OCI-M1 (cell line): ENCODE measurements at places on chromosomes 13 and 19.

DNA sequence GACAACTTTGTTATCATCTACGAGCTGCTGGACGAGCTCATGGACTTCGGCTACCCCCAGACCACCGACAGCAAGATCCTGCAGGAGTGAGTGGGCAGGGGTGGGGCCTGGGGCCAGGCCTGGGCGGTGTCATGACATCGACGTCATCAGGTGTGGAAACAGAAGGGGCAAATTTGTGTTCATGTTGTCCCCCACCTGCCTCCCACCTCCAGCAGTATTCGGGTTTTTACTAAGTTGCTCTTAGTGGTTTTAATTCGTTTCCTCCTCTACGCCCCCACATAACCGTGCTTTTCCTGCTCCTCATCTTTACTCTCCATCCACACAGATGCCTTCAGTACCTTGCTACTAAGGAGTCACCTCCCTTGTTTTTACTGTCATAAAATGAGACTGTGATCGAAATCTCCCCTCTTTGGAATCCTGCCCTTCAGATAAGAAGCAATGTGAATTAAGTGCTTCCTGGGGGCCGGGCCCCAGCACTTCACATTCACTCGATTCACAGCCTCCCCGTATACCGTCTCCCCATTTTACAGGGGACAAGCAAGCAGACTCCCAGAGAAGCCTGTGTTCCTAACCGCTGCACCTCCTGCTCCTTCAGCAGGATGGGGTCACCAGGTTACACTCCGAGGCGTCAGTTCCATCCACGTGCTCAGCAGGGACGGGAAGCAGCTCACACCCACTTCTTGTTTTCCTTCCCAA is 10.5 kb downstream of the AP1M1 start:
- DNase-seq, result no peak

- peak; percentile 11 for DNase-seq
Measured at GRCh38 chr13:106594980-106595379, 27.0 kb upstream of the ARGLU1 start.

- DNase-seq, result no peak
Measured at GRCh38 chr19:2413629-2414028, 13.8 kb downstream of the TIMM13 start.

DNA sequence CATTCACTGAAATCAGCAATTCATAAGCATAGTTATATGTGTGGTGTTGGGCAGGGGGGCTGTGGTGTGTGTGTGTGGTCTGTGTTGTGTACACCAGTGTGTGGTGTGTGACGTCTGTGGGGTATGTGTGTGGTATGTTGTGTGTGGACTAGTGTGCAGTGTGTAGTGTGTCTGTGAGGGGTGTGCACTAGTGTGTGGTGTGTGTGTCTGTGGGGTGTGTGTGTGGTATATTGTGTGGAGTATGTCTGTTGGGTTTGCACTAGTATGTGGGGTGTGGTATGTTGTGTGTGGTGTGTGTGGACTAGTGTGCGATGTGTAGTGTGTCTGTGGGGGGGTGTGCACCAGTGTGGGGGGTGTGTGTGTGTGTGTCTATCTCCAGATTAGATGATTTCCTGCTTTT is 7.2 kb upstream of the CDC16 start:
- DNase-seq, result no peak

DNA sequence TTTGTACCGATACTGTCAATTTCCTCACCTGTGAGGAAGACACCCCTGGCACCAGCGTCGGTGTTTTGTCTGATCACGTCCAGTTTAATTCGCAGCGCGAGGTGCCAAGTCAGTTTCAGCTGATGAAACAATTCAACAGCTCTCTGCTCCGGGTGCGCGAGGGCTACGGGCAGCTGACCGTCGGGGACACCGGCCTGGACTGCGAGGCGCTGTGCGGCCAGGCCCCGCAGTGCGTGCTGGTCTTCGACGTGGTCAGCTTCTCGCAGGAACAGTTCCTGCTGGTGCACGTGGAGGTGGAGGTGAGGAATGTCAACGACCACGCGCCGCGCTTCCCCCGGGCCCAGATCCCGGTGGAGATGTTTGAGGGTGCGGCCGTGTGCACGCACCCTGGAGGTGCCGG is 171.5 kb downstream of the OLFM4 start:
- no peak for DNase-seq

- DNase-seq, result no peak
Measured at GRCh38 chr19:48310227-48310626, 15.1 kb upstream of the EMP3 start.

- DNase-seq, result peak; percentile 88
Measured at GRCh38 chr19:46016426-46017094, 6.3 kb downstream of the PGLYRP1 start.

- no peak for DNase-seq
Measured at GRCh38 chr13:28583651-28584091, 75.3 kb upstream of the POMP start.

GRCh38 chr13:66219506-66219905 is 1010.6 kb downstream of the PCDH9 start:
- DNase-seq, result no peak

DNA sequence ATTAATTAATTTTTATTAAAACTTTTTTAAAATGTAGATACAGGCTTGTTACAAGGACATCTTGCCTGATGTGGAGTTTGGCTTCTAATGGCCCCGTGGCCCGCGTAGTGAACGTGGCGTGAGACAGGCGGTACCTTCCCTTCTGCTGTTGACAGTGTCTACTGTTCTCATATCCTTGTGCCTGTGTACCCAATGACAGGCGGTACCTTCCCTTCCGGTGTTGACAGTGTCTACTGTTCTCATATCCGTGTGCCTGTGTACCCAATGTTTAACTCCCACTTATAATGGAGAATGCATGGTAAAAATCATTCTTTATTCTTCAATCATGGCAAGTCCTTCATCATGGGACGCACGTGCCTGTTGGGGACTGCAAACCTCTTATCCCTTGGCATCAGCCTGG is 79.1 kb upstream of the ZNF835 start:
- no peak for DNase-seq

DNA sequence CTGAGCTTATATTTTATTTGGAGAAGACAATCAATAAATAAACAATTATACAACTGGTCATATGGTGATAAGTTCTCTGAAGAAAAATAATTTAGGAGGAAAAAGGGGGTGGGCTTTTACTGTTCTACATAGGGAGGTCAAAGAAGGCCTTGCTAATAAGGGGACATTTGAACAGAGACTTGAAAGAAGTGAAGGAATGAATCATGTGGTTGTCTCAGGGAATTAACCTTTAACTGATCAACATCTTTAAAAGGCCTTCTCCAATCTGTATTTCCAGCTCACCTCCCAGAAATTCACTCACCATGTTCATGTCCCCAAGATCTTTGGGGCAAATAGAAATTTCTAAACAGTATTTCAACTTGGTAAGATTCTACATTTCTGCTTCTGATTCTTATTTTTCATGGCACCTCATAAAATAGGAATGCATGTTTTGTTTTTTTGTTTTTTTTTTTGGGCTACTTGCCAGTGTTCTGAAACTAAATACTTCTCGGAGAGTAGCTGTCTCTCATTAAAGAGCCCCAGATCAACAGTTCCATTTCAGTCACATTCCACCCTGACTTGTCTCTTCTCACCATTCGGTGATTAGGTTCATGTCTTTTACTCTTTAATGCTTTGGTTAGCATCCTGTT is 19.2 kb upstream of the LPAR6 start:
- DNase-seq, result no peak

- no peak for DNase-seq
Measured at GRCh38 chr13:113083402-113084061, 22.1 kb upstream of the F7 start.

- DNase-seq, result no peak
Measured at GRCh38 chr13:106755542-106755941, 187.6 kb upstream of the ARGLU1 start.

GRCh38 chr19:58563823-58564222 is 5.4 kb upstream of the UBE2M start:
- no peak for DNase-seq

DNA sequence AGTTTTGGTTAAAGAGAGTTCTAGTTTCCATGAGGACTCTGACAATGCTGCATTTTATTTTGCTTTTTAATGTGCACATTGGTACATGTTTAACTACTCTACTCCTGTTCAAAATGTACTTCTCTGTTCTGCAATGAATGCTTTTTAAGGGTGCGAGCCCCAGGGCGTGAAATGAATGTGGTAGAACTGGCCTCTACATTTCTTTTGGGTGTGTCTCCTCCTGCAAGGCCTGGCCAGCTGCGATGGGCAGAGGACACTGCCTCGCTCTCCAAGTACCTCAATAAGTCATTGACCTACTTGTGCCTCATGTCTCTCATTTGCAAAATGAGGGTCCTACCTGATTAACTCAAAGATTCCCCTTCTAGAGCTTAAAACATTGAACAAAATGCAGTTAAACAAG is 6.7 kb downstream of the RGS9BP start:
- DNase-seq, result no peak

- DNase-seq, result peak; percentile 66
Measured at GRCh38 chr19:7916103-7916954, 1.7 kb downstream of the TGFBR3L start.

DNA sequence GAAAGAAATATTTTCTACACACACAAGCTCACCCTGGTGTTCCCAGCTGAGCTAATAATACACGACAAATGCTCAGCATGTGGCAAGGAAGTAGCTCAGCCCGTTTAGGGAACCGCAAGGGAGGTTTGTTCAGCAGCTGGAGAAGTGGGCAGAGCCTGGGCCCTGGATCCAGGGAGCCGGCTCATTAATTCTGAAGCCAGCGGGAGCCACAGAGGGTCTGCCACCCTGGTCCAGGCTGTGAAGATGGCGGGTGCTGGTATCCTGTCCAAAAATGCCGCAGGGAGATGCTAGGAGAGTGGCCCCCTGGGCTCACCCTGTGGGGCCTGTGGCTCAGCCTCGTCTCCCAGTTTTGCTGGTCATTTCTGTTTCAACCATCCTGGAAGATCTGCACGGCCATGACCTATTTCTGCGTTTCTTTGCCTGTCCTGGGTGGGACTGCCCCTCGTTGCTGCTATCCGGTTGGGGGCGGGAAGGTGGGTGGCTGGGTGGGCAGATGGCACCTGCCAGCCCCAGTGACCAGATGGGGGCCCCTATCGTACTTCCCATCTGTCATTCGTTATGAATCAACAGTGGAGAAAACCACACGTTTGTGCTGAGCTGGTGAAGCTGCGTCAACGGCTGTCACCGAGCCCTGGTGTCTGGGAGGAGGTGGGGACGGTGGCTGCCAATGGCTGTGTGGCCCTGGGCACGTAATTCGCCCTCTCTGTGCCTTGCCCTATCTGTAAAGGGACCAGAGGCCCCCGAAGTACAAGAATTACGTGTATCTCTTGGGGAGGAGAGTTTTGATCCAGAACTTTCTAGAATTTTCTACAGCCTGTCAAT is 2.7 kb upstream of the GNA15 start:
- DNase-seq, result peak; percentile 88

GRCh38 chr13:103273825-103274224 is 207.6 kb upstream of the SLC10A2 start:
- no peak for DNase-seq

DNA sequence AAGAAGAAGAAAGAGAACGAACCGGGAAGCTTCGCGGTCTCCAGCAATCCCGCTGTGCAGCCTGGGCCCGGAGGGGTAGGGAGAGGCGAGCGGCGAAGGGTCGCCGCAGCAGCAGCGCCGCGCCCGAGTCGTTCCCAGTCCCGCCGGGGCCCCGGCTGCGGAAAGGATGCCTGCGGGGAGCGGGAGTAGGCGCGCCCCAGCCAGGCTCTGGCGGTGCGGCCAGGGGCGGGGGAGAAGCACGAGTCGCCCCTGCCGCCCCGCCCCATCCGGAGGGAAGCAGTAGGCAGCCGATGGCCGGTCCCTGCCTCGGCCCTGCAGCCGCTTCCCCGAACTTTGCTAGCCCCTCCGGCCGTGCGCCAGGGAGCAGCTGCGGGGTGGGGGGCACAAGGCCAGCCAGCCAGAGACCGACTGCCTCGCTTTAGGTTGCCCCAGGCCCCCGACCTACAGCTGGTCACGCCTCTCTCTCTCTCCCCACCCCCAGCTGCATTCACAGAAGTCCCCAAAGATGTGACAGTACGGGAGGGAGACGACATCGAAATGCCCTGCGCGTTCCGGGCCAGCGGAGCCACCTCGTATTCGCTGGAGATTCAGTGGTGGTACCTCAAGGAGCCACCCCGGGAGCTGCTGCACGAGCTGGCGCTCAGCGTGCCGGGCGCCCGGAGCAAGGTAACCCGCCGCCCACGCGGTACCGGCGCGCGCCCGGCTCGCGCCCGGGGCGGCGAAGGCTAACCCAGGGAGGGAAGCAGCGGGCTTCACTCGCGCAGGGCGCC is 1.1 kb downstream of the VSTM2B start:
- DNase-seq, result no peak

GRCh38 chr13:46687810-46688209 is 109.2 kb downstream of the ESD start:
- DNase-seq, result peak; percentile 82
